ENCODE measurements at places on chromosomes 1 and 21.

DNA sequence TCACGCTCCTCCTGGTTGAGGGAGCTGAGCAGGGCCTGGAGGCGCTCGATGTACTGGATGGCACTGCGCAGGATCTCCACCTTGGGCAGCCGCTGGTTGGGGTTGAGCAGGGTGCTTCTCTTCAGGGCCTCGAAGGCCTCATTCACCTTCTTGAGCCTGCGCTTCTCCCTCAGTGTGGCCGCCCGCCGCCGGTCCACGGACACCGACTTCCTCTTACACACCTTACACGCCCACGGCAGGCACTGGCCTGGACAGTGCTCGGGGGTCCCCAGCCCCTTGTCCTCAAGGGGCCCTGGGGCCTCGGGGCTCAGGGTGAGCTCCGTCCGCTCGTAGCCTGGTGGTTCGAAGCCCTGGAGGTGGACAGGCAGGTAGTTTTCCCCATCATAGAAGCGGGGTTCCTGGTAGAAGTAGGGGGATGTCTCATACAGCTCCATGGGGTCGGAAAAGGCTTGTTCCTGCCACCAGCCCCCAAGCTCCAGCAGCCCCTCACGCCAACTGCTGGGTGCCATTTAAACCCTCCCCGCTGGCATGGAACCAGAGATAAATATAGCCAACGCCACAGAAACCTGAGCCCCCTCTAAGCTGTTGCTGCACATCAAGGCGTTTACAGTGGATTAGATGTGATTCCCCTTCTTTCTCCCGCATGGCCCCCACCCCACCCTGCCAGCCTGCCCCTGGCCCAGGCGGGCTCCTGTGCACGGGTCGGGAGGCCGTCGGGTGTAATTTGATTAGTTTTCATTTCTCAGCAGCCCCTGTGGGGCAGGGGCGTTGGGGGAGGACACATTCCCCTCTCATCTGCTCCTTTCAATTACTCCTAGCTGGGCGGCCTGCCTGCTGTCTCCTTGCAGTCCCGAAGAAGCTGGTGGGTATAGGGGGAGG, at the start of gene MYOG:
Gene MYOG (minus strand): TSS at position 485 of the 879 bp plus-strand sequence. CDS start 51 bp downstream, at position 434.
- DNase-seq = no peak

DNA sequence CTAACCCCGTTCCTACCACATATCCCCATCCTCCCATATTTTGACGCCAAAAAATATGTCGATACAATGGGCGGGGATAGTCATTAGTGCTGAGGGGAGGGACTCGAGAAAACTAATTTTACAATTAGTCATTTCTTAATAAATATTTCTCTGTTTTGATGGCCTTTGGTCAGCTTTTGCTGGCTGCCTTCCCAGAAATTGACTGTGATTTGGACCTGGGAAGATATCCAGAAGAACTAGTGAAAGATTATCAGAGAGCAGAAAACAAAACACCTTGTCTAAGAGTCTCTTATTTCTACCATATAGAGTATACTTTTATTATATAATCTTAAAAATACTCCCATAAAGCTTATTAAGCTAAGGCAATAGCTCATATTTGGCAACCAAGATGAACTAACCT, 247.6 kb downstream of the MRPL39 start:
- DNase-seq = no peak

DNA sequence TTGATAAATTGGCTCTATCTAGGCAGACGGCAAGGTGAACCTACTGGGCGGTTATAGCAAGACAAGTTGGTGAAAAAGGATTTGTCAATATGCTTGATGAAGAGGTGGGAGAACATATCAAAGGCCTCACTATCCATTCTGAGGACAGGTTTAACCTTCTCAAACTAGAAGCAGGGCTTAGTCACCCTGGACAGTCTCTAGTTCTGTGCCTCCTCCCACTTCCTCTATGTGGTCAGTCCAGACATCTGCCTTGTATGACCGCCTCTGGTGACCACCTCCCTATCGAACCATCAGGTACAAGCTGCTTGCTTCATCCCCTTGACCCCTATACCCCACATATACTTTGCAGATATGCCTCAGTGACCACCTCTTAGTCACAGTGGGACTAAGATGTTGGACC, 2.3 kb upstream of the SCYL3 start:
- no peak for DNase-seq

GRCh38 chr1:245197121-245197520, 42.3 kb downstream of the KIF26B start:
- no peak for DNase-seq

GRCh38 chr21:37811711-37812110, 104.5 kb downstream of the KCNJ6 start:
- DNase-seq = no peak

GRCh38 chr1:204624631-204625216, 60.8 kb downstream of the LRRN2 start:
- no peak for DNase-seq

GRCh38 chr1:218472885-218473284, 127.7 kb downstream of the TGFB2 start:
- no peak for DNase-seq

GRCh38 chr21:41107602-41108001, 60.4 kb upstream of the BACE2 start:
- DNase-seq = no peak

GRCh38 chr1:30507016-30507312, 216.4 kb downstream of the MATN1 start:
- no peak for DNase-seq

- DNase-seq = no peak
Measured at GRCh38 chr1:18936471-18936813, 20.0 kb downstream of the IFFO2 start.

DNA sequence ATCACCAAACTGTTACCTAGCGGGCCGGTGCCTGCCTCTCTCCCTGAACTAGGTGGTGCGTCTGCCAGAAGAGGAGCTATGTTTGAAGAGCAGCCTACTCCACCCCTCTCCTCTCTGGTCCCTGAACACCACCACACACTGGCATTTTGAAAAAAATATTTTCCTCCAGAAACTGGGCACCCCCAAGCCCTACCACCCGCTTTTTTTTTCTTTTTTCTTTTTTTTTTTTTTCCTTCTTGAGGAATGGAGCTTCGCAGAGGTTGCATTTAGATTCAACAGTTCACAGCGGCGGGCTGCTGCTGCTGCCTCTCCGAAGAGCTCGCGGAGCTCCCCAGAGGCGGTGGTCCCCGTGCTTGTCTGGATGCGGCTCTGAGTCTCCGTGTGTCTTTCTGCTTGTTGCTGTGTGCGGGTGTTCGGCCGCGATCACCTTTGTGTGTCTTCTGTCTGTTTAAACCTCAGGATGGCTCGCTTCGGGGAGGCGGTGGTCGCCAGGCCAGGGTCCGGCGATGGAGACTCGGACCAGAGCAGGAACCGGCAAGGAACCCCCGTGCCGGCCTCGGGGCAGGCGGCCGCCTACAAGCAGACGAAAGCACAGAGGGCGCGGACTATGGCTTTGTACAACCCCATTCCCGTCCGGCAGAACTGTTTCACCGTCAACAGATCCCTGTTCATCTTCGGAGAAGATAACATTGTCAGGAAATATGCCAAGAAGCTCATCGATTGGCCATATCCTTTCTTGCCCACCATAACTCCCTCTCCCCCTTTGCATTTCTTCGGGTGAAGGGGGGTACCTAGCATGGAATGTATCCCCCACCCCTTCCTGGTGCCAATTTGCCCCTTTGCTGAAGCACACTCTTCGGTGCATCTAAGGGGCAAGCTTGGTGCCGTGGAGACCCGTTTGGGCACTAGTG, at the start of gene CACNA1E:
Gene CACNA1E (plus strand): TSS at position 233 of the 911 bp plus-strand sequence. CDS start 228 bp downstream, at position 461.
- DNase-seq = no peak

DNA sequence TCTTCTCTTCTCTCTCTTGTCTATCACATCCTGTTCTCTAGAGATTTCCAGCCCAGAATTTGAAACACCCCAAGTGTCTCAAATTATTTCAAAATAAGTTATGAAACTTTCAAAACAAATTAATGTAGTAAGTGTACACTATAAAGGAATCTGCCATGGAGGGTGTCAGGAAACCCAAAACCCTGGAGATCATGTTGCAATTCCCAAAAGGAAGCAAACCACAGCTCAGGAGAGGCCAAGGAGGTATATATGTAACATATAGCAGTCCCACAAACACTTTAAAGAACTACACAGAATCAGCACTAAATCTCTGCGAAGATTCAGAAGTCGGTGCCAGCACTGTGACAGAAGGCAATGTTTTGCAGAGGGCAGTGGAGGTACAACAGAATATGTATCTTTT, 26.6 kb downstream of the PTPN14 start:
- DNase-seq = no peak

DNA sequence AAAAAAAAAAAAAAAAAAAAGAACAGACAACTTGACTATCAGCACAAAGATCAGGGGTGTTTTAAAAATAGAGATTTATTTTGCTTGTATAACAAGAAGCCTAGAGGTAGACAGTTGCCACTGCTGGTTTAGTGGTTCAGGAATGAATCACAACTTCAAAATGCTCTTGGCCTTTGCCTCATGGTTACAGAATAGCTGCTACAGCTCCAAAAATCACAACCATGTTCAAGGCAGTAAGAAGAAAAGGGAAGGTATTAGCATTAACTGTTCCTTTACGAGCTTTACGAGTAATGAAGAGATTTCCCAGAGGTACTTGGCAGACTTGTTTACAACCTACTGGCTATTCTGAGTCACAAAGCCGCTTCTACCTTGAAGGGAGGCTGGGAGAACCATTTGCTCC, 52.5 kb upstream of the PPM1J start:
- DNase-seq = no peak

DNA sequence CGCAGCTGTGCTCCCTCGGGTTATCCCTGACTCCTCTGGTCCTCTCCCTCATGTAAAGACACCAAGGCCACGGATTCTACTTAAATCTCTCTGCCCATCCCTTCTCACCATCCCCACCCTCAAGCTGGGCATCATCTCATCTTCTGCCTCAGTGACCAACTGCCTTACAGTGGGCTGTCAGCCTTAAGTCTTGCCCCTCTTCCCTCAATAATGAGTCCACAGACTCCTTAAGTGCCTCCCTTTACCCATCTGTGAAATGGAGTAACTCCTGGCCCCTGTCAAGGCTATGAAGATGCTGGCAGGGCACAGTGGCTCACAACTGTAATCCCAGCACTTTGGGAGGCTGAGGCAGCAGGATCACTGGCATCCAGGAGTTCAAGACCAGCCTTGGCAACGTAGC, 12.1 kb downstream of the SH3BGRL3 start:
- DNase-seq = no peak

DNA sequence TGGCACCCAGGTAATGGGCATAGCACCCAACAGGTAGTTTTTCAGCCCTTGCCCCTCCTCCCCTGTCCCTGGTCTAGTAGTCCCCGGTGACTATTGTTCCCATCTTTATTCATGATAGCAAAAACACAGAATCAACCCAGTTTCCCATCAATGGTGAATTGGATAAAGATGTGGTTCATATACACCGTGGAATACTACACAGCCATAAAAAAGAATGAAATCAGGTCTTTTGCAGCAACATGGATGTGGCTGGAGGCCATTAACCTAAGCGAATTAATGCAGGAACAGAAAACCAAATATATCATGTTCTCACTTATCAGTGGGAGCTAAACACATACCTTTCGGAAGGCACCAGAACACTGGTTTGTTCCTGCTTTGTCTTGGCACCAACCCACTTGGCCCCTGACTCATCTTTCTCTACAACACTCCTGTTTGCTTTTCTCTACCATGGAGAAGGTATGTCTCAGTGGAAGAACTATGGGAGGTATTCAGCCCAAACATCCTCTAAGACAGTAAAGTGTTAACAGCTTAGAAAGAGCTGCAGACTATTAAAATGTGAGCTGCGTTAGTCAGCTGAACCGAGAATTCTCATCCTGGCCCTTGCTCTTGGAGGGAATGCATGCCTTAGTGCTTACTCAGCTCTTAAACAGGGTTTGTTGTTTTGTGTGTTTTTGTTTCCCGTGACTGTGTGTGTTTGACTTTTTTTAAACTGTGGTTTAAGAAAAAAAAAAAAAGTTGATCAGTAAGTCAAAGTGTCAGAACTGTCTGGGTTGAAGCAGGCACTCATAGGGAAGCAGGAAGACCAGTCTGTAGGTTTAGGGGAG, 203.0 kb downstream of the TOMM20 start:
- no peak for DNase-seq

DNA sequence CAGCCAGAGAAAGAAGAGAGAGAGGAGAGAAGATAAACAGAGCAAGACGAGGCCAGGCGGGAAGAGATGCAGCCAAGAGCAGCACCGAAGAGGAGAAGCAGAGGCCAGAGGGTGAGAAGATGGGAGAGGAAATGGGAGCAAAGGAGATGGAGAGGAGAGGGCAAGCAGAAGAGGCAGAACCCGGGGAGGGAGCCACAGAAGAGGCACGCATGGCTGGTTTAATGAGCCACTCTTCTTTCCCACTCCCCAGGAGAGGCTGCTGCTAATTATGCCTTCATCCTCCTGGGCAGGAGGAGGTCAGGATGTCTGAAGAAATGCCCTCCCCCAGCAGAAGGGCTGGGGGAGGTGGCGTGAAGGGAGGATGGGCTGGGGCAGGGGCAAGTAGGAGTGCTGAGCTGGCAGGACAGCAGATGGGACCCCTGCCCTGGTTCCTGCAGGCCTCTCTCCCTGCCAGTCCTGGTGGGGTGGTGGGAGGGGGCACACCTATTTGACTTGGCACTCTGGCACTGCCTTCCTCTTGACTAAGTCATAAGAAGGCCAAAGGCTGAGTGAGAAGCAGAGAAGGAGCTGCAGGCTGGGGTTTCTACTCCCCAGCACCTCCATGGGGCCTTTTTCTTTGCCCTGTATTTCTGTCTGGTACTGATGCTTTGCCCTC, 32.3 kb downstream of the KIRREL1 start:
- DNase-seq = no peak

DNA sequence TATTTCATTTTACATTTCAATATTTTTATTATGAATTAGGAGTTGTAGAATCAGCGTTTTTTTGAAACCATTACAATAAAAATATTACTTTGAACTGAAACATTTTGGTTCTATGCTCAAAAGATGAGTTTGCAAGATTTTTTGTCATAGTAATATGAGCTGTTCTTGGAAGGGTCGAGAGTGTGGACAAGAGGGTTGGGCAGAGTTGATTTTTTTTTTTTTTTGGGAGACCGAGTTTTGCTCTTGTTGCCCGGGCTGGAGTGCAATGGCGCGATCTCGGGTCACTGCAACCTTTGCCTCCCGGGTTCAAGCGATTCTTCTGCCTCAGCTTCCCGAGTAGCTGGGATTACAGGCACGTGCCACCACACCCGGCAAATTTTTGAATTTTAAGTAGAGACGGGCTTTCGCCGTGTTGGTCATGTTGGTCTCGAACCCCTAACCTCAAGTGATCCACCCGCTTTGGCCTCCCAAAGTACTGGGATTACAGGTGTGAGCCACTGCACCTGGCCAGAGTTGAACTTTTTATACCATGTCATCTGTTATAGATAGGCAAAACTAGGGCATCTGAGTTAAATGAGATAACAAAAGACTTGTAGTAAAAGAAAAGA, 3.3 kb downstream of the CACYBP start:
- DNase-seq = no peak

DNA sequence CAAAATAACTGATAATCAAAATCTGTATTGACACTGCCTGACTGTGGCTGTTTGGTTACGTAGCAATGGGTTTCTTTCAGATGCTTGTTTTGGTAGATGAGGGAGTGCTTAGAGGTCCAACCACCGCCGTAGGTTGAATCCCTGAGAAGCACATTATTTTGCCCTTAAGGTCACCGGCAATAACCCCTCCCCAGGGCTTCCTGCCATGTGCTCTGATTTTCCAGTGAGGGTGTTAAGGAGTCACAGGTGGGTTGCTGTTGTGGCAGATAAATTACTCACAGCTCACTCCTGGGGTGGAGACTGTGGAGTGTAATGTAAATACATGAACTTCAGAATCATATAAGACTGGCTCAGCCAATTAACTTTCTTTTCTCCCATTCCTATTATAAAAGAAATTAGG, 81.5 kb upstream of the ZP4 start:
- DNase-seq = no peak

GRCh38 chr1:25550683-25551310, 7.4 kb downstream of the LDLRAP1 start:
- DNase-seq = no peak
